Left cardiac atrium (tissue), 4 donors: ENCODE measurements at places on chromosomes 1 and 21. TPM values are rescaled to one million over a fixed set of nuclear protein-coding genes. Genes with fewer than 3 reads are reported as not detected.

The CELSR2 gene
- 15.6 TPM for total RNA-seq

The MARK1 gene
- 17.7 TPM for total RNA-seq

The ZNF644 gene
- 41.3 TPM for total RNA-seq

The PLCH2 gene
- total RNA-seq: 0.74 TPM

The MCOLN2 gene
- 1.0 TPM for total RNA-seq

The SLC1A7 gene
- 0.85 TPM for total RNA-seq

The NECTIN4 gene
- total RNA-seq: not detected

The AGMAT gene
- total RNA-seq: 0.13 TPM

The DNAJC28 gene
- total RNA-seq: 5.4 TPM

The ERG gene
- total RNA-seq: 16.1 TPM

The PRAMEF9 gene
- total RNA-seq: not detected

The SERINC2 gene
- 2.9 TPM for total RNA-seq

The EPHB2 gene
- total RNA-seq: 4.3 TPM

The FAM167B gene
- 5.5 TPM for total RNA-seq

The LCE1A gene
- not detected for total RNA-seq

The RHOU gene
- 16.5 TPM for total RNA-seq

The SAMD11 gene
- total RNA-seq: 5.1 TPM

The GBP4 gene
- 7.1 TPM for total RNA-seq

The SMPDL3B gene
- total RNA-seq: 0.29 TPM

The LCE3D gene
- total RNA-seq: not detected

The WNT4 gene
- total RNA-seq: not detected

The FHL3 gene
- total RNA-seq: 9.9 TPM

The MOB3C gene
- 22.1 TPM for total RNA-seq

The TAL1 gene
- total RNA-seq: 4.0 TPM

The CHRNB2 gene
- not detected for total RNA-seq

The TUT4 gene
- 32.7 TPM for total RNA-seq

The AGBL4 gene
- 3.1 TPM for total RNA-seq

The GJC2 gene
- 2.2 TPM for total RNA-seq

The CYP4A11 gene
- not detected for total RNA-seq

The LRRN2 gene
- 3.3 TPM for total RNA-seq

The TTC22 gene
- total RNA-seq: 0.47 TPM

The PPIAL4G gene
- total RNA-seq: not detected

The C1orf226 gene
- 4.9 TPM for total RNA-seq

The FAM151A gene
- total RNA-seq: 0.15 TPM

The OR6N1 gene
- not detected for total RNA-seq

The IRF6 gene
- 21.8 TPM for total RNA-seq

The RPL5 gene
- total RNA-seq: 715 TPM

The VPS45 gene
- 39.3 TPM for total RNA-seq

The B3GALT5 gene
- total RNA-seq: 0.06 TPM

The KCNH1 gene
- total RNA-seq: not detected

The MIXL1 gene
- total RNA-seq: not detected

The GBP6 gene
- total RNA-seq: not detected

The UMODL1 gene
- not detected for total RNA-seq

The AKR7A3 gene
- not detected for total RNA-seq

The FNDC10 gene
- total RNA-seq: 2.5 TPM

The KRTAP19-4 gene
- not detected for total RNA-seq

The SLC6A9 gene
- total RNA-seq: 3.1 TPM

The TBX15 gene
- total RNA-seq: 4.5 TPM

The BLACAT1 gene
- 0.16 TPM for total RNA-seq

The UBE2U gene
- total RNA-seq: not detected

The MX2 gene
- 7.7 TPM for total RNA-seq

The OPRD1 gene
- total RNA-seq: not detected

The RXFP4 gene
- not detected for total RNA-seq

The RIMS3 gene
- total RNA-seq: 2.9 TPM

The KCNE2 gene
- total RNA-seq: not detected

The FCRL5 gene
- 0.10 TPM for total RNA-seq
